Brain pericyte (primary cell): ENCODE measurements at places on chromosomes 5 and 9.

DNA sequence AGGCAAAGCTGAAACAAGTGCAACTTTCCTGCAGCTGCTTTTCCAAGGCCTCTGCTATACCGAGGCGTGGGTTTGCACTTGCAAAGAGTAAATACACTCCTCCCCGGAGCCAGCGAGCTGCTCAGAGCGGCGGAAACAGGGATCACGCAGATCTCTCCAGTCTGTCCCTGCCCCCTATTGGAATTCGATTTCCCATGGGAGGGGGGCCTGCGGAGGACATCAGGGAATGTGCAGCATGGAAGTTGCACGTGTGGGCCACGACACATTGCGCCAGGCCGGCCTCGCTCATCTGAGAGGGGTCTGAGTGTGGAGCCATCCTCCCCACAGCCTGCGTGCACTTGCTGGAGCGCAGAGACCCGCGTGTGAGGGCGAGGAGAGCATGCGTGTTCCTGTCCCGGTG lies 104.3 kb upstream of the PHYKPL start:
- no peak for DNase-seq

GRCh38 chr5:55218967-55219366 lies 8.1 kb downstream of the MCIDAS start:
- no peak for DNase-seq

DNA sequence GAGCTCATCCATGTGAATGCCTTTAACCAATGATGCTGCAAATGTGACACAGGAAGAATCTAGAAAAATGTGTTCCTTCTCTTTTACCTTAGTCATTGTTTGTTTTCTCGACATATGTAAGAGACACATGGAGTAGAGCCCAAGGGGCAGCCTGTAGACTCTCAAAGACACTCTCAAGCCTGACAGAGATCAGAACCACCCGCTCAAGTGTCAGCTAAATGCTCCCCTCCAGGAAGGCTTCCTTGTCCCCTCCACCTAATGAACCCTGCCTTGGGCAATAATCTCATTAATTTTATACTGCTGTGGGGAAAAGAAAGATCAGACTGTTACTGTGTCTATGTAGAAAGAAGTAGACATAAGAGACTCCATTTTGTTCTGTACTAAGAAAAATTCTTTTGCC lies 157.4 kb downstream of the MUSK start:
- no peak for DNase-seq

DNA sequence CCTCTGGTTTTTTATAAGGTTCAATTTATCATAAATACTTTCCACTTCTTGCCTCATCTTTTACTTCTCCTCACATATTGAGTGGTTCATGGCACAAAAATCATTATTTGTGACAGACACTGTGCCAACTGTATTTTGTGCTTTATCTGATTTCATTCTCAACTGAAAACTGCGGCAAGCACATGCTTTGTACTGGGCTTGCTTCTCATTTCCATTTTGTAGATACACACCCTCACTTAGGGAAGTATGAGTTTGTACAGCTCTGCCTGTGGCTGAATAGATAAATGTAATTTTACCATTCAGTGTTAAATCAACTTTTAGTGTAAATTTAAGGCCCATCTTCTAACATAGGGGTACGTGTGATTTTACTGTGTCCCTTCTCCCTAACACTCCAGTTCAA lies 83.6 kb downstream of the ANXA2R start:
- no peak for DNase-seq

DNA sequence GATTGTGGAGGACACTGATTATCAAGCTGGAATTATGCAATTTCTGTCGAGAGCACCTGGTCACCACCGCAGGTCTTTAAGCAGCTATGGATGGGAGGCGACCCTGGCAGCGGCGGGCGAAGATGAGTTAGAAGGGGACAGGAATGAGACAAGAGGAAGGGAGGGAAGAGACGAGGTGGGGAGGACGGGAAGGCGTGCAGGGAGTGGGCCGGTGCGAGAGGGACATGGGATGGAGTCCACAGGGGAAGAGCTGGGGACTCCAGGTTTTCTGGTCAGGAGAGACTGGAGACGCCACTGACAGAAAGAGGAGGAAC lies 192.3 kb downstream of the MELK start:
- DNase-seq: no peak
